ENCODE measurements at places on chromosomes 6 and 20.

DNA sequence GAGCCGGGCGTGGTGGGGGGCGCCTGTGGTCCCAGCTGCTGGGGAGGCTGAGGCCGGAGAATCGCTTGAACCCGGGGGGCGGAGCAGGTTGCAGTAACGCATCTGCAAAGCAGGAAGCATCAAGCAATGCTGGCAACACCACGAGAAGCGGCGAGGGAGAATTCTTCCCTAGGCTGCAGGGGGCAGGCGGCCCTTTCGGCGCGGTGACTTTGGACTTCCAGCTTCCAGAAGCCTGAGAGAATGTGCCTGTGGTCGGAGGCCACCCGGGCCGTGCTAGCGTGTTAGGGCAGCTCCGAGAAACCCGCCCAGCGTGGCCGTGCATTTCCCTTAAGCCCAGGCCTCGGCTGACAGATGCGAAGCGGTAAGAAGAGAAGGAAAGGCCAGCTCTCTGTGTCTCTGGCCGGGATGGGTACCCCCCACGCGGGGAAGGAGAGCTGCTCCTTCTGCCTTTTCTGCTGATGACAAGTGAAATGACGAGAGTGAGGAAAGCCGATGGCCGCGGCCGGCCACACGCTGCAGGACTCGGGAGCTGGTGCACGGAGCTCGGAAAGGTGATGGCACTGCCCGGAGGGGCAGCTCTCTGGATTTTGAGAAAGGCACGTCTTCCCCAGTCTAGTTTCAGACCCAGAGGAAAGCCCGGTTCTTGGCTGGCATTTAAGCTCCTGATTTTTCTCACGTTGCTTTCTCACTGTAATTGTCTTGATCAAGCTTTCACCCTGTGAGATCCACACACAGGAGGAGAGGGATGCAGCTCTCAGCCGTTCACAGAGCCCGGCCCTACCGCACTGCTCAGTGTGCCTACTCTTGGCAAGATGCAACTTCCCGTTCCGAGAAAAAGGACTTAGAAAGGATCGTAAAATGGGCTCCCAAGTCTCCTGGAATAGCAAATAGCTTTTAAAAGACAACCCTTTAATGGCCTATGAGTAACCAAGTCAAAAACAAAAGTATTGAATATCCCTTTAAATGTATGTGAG lies 68.3 kb upstream of the EXOC2 start:
- DNase-seq: no peak

GRCh38 chr6:127343809-127344659 lies 625 bp upstream of the ECHDC1 start:
- DNase-seq: peak; percentile 27

- no peak for DNase-seq
These were observed 215.1 kb upstream of the CNR1 start for GRCh38 chr6:88381289-88381642.

DNA sequence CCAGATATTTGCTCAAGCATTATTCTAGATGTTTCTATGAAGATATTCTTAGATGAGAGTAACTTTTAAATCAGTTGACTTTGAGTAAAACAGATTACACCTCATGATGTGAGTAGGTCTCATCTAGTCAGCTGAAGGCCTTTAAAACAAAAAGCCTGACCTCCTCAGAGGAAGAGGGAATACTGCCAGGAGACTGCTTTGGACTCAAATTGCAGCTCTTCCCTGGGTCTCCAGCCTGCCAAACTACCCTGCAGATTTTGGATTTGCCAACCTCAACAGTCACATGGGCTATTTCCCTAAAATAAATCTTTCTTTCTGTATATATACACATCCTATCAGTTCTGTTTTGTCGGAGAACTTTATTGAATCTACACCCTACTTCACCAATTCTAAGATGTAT lies 182.5 kb upstream of the TENT5A start:
- no peak for DNase-seq

DNA sequence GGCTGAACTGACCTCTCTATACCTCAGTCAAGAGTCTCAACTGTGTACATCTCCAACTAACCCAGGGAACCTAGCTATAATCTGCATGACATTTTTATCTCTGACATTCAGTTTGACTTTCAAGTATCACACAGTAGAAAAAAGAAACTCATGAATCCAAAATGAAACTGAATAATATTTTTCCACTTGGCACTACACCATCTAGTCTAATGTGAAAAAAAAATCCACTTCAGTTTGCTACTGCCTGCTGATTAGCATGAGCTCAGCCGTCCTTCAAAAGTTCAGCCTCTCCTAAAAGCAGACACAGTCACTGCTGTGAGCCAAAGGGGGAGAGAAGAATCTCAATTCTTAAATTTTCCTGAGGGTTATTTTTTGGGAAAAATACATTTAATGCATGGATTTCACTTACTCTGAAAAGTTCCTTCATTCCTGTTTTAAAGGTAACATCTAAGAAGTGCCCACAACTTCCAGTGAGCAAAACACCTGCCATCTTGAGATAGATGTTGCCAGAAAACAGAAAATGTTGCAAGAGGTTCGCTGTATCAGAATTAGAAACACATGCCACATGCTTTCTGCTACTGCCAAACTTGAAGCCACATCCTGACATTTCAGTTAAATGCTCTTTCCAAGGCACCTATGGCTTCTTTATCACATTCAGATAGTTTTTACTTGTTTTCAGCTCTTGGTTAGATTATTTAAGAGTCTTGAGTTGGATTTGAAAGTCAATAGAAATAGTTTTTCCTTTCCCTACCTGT lies 95.4 kb downstream of the MKKS start:
- DNase-seq: no peak

GRCh38 chr6:70176842-70177550 lies 125.9 kb downstream of the COL9A1 start:
- DNase-seq: no peak

GRCh38 chr6:70112716-70113115 lies 190.2 kb downstream of the COL9A1 start:
- DNase-seq: no peak

DNA sequence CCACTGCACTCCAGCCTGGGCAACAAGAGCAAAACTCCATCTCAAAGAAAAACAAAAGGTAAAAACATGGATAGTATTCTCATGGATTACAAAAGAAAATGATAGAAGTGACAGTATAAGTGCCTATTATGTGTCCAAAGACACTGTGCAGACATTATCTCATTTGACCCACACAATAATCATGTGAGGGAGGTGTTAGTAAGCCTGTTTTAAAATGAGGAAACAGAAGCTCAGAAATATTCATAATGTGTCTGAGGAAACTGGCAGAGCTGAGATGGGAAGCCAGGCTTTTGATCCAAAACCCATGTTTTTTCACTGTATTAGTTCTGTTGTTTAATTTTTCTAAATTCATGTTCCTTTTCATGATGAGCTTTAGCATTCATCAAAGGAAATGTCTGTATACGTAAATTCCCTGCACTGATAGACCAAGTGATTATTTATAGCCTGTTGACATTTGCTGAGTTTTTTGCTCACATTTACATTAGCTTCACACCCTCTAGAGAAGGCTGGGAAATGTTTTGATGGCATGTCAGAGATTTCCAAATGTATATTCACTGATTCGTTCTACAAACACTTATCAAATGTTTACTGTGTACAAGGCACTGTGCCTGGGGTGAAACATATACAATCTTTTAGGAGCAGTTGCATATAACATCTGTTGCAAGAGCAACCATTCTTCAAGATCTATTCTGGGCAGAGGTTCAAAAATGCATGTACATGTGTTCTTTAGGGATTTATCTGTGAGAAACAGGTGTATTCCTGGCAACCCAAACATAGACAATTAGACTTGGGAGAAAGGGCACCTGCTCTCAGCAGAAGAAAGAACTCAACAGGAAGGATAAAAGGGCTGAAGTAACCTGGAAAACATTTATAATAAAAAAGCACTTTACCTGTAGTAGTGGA lies 331.5 kb downstream of the SAMD5 start:
- no peak for DNase-seq

DNA sequence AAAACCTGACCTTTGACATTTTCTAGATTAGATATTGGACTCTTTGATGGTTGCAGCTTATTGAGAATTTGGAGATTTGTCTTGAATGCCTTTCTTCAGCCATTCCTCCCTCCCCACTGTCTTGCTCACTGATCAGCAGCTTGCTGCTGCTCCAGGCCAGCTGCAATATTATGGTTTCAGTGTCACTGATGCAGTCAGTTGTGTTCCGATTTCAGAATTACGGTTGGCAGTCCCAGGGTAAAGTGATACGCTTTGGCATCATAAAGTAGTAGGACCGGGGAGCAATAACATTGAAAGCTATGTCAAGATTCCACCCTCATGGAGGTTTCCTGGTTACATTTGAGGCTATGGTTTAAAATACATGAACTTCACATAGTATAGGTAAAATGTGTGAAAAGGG lies 152.6 kb downstream of the BCKDHB start:
- no peak for DNase-seq

DNA sequence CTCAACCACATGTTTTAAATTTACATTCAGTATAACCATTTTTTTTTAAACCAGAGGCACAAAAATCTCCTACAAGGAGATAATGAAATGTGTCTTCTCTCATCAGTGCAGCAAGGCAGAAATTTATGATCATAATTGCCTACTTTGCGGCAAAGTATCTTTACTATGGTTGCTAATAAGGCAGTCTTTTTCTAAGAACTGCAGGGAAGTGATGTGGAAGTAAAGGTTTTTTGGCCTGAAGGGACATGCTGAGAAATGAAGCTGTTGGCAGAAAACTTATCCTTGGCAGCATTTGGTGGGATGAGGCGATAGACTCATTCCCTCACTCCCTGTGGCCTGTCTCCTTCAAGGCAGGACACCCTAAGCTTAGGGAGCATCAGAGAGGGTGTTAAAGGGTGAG lies 48.7 kb downstream of the SCGN start:
- DNase-seq: no peak

DNA sequence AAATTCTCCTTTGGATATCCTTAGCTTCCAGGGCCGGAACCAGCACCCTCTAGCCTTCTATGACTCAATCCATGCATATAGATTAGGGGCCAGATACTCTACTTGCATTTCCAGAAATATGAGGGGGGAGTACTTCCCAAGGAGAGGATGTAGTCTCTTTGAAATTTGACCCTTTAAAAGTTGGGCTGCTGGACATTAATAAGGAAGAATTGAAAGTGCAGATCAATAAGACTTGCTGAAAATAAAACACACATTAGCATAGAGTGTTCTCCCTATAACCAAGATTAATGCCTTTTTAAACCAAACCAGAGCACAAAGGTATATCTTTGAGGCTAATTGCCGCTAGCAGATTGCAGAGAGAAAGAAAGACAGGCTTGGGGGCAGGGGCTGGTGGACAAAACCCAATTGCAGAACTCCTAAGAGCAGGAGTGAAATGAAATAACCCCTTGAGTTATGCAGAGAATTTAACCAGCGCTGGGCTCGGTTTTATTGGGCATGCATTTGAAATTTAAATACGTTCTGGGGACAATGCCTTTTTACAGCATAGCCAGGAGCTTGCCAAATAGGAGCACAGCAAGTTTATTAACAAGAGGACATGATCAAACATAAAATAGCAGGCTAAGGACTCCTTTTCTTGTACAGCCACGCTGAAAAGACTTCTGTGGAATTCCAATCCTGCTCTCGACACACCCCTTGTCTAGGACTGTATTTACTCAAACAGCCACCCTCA lies 108.2 kb upstream of the SALL4 start:
- DNase-seq: no peak

- no peak for DNase-seq
These were observed 13.0 kb upstream of the SNHG17 start for GRCh38 chr20:38447931-38448675.

DNA sequence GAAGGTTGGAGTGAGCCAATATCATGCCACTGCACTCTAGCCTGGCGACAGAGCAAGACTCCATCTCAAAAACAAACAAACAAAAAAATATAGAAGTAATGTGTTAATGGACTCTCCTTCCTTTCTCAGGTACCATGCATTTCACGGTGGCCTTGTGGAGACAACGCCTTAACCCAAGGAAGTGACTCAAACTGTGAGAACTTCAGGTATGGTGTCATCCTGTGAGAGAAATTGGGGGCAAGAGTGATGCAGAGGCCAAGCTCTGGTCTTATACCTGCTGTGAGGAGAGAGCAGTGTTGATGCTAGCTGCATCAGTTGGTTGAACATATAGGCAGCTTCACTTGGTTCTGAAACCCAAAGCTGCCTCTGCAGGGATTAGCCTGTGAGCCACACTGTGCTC lies 6.2 kb downstream of the ITCH start:
- no peak for DNase-seq
